ENCODE measurements at places on chromosomes 3 and 15. TPM values are rescaled to one million over a fixed set of nuclear protein-coding genes. Genes with fewer than 3 reads are reported as not detected.

PPP4R2 gene
- total RNA-seq: 87.8 TPM

KLHL40 gene
- total RNA-seq: not detected

GASK1A gene
- not detected for total RNA-seq

CCDC39 gene
- total RNA-seq: not detected

GOLGA8O gene
- 1.3 TPM for total RNA-seq

NOP10 gene
- 210 TPM for total RNA-seq

IL12A gene
- 1.8 TPM for total RNA-seq

DCUN1D1 gene
- total RNA-seq: 37.0 TPM

BFSP2 gene
- total RNA-seq: 1.0 TPM

FEZF2 gene
- not detected for total RNA-seq

SHC4 gene
- 1.0 TPM for total RNA-seq

POU1F1 gene
- not detected for total RNA-seq

GOLGA8J gene
- total RNA-seq: not detected

SLC22A13 gene
- 0.99 TPM for total RNA-seq

HYKK gene
- total RNA-seq: 0.91 TPM

SLC9C1 gene
- not detected for total RNA-seq

TRIM71 gene
- total RNA-seq: 0.03 TPM

ANKRD34C gene
- not detected for total RNA-seq

RGMA gene
- total RNA-seq: 0.26 TPM

ANAPC13 gene
- 42.1 TPM for total RNA-seq

CDCP1 gene
- total RNA-seq: 0.17 TPM

EXD1 gene
- total RNA-seq: not detected

RAB5A gene
- total RNA-seq: 55.7 TPM

SERPINI2 gene
- total RNA-seq: not detected

AP3B2 gene
- total RNA-seq: 1.5 TPM
